ENCODE measurements at places on chromosomes 2 and 18.

DNA sequence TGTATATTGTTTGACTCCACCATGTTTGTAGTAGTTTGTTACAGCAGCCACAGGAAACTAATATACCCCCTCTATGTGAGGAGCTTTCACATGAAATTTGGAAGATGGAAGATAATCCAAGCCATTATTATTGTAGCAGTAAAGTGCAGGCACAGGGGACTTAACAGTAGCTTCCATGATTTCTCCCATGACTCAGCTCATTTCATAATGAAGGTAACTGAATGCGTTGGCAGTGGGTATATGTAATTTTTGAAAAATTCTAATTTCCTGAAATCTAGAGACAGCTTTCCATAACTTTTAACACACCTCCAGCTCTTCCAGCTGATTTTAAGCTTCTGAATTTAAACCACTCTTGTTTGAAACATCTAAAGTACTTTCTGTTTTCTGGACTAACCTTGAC lies 181.2 kb downstream of the NR4A2 start:
- no peak for DNase-seq

DNA sequence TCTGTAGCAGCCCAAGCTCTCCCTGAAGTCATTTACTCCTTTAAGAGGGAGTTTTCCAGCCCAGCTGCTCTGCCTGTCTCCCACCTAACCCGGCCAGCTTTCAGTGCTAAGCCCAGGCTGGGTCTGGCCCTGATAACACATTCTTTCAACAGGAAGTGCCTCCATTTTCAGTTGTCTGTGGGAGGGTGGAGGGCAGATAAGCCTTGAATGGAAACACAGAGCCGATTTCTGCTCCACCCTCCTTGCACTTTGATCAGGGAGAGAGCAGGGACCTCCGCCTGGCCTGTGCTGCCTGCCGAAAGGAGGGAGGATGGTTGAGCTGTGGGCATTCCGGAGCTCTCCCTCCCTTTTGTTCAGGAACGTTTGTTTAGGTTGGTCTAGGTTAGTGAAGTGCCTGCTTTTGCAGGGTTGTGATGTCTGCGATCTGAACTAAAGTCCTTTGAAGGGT lies 24.8 kb downstream of the GATA6 start:
- DNase-seq, result no peak

DNA sequence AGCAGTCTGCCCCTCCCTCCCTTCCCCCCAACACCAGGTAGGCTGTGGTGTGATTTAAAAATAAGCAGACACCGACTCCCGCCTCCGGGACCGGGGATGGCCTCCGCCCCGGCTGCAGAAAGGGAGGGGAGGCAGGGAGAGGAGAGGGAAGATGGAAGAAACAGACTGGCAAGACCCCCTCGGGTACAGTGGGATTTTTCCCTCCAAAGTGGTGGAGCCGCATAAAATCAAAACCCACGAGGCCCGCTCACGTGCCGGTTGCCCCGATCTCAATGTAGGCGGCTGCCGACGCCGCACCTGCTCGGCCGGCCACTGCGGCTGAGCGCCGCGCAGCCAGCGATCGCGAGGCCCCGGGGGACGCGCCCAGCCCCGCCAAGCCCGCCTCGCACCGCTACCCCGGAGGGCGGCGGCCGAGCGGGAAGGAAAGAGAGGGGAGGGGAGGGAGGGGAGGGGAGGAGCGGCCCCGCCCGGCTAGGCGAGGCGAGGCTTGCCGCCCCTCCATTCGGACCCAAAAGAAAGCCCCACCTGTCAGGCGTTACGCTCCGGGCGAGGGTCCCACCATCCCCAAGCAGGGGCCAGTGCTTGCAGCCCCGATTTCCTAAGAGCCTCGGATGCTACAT lies 811 bp downstream of the ADD2 start:
- no peak for DNase-seq

GRCh38 chr2:98923244-98923940 lies 12.6 kb downstream of the CRACDL start:
- no peak for DNase-seq

- no peak for DNase-seq
Observed at GRCh38 chr2:213149294-213149875, 2.0 kb downstream of the IKZF2 start.

GRCh38 chr2:10161961-10162441 lies 39.5 kb downstream of the RRM2 start:
- DNase-seq, result no peak

DNA sequence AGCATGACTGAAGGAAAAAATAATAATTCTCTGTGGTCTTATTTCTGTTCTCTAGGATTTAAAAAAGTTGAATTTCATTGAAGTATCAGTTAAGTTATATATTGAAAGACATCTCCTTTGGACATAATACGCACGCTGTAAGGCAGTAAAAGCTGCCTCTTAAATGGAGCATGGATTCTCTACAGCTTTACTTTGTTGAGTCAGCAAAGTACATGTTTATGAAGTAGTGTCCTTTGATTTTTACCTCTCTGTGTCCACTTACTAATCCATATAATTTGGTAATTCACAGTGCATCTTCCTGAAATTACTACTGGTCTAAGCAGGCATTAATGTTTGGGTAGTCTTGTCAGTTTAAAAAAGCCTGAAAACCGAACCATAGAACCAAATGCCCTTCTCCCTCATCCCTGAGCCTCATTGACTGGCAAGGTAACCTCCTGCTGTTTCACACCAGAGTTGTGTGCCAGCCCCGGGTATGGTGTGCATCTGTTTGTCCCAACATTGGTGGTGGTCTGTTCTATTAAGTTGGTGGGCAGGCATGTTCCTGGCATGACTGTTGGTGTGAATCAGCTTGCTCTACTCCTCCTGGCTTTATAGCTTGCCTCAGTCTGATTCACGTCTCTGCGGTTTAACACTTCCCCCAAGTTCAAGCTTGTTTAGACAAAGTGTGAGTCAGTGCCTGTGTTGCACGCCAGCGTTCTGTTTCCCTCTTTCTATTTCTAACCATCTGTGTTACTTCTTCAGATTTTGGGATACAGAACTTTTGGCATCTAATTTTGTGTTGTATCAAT lies 71.0 kb upstream of the ITM2C start:
- DNase-seq, result no peak

GRCh38 chr2:207151048-207151447 lies 14.7 kb downstream of the KLF7 start:
- DNase-seq, result no peak

DNA sequence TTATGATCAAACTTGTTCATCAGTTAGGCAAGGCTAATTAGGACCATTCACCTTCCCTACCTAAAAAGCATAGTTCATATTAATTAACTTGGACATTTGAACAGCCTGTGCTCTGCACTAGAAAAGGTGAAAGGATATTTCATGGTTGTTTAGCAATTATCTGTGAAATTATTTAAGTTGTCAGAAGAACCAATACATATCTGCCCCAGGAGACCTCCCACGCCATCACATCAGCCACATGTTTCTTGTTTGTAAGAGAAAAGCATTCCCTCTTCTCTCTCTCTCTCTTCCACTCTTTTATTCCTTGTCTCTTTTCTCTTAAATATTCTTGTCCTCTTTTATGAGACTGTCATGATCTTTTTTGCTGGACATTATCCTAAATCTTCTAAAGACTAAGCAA lies 282.0 kb upstream of the RND3 start:
- DNase-seq, result no peak

- no peak for DNase-seq
Observed at GRCh38 chr2:201441409-201441808, 9.8 kb downstream of the TRAK2 start.

GRCh38 chr2:237444071-237444470 lies 30.1 kb upstream of the COL6A3 start:
- no peak for DNase-seq

GRCh38 chr2:75403991-75404428 lies 156.7 kb downstream of the EVA1A start:
- no peak for DNase-seq

DNA sequence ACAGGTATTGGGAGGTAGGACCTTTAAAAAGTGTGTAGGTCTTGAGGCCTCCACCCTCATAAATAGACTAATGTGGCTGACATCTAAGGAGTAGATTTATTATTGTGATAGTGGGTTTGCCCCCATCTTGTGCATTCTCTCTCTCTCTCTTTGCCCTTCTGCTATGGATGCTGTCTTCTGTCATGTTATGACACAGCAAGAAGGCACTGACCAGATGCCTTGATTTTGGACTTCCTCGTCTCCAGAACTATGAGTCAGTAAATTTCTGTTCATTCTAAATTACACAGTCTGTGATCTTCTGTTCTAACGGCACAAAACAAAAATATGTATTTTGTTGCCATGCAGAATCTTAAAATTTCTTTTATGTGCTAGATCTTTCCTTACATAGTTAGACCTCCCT lies 66.9 kb downstream of the ATAD2B start:
- DNase-seq, result no peak

DNA sequence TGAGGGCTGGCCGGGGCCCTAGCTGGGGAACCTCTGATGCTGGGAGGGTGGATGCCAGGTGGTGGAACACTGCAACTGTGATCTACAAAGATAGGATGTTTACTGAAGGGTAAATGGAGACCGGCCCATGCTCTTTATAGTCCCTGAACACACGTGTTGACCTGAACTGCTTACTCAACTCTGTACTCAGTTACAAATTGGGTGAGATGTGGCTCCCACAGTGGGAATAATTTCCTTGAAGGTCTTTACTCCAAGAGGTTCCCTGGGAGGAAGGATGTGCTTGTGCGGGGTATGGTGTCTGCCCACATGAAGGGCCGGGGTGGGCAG lies 254.1 kb downstream of the PRKCE start:
- DNase-seq, result no peak

GRCh38 chr2:28674062-28674712 lies 77.4 kb upstream of the PPP1CB start:
- no peak for DNase-seq

- no peak for DNase-seq
Observed at GRCh38 chr2:16745466-16745865, 79.8 kb upstream of the CYRIA start.

DNA sequence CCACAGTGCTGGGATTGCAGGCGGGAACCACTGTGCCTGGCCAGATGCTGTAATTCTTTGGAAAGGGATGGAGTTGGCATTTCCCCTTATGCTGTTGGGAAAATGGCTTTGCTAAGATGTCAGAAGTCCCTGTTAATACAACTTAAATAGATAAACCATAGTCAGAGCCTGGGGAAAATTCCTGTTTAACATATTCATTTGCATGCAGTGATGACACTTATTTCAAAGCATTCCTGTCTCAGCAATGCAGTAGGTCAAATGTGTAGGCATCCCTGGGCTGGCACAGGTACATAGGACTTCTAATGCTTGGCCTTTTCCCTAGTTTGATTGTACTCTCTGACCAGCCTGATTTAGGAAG lies 38.6 kb downstream of the RAMP1 start:
- DNase-seq, result no peak

- DNase-seq, result no peak
Observed at GRCh38 chr2:177717831-177718618, 325.5 kb downstream of the AGPS start.

DNA sequence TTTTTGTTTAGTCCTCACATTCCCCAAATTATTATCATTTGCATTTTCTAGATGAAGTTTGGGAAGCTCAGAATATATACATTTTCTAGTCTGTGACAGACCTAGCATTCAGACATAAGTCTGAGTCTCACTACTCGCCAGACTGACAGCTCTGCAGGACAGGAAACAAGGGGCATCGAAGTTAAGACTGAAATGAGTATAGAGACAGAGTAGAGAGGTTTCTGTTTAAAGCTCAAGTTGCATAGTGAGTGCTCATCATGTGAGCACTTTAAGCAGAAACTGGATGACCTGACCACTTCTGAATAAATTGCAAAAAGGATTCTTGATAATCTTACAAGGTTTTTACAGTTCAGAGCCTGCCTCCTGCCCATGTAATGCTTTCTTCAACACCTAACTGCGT lies 1.1 kb downstream of the HADHB start:
- DNase-seq, result no peak

DNA sequence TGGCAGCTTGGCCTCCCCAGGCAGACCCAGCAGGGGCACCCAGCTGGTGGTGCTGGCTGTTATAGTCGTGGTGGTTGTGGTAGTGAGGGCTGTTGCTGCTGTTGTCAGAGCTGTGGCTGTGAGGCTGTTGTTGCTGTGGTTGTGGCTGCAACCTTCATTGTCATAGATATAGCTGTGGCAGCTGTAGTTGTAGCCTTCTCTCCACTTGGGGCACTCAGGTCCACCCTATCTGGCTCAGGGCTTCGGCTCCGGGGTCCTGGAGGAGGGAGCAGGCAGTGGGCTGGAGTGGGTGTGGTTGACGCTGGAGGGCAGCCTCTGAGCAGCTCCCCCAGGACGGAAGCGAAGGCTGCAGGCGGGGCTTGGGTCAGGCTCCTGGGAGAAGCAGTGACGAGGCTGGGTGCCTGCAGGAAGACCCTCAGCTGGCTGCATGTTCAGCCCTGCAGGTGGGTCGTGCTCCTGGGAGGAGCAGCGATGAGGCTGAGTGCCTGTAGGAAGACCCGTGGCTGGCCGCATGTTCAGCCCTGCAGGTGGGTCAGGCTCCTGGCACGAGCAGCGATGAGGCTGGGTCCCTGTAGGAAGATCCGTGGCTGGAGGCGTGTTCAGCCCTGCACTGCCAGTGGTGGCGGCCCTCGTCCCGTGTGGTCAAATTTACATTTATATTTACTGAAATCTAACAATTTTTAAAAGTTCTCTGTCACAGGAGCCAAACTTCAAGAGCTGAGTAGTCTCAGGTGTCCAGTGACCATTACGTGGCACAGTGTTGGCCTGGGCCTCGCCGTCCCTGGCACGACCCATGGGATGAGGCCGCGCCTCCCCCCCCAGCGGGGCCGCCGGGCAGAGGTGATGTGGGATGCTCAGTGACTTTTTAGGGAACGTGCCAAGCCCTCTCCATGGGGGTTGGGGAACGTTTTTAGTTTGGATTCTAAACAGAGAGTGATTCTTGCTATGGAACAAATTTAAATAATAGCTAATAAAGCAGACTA lies 79.2 kb upstream of the PXDN start:
- DNase-seq, result no peak

GRCh38 chr2:188280811-188281222 lies 10.9 kb upstream of the GULP1 start:
- DNase-seq, result peak; percentile 99

DNA sequence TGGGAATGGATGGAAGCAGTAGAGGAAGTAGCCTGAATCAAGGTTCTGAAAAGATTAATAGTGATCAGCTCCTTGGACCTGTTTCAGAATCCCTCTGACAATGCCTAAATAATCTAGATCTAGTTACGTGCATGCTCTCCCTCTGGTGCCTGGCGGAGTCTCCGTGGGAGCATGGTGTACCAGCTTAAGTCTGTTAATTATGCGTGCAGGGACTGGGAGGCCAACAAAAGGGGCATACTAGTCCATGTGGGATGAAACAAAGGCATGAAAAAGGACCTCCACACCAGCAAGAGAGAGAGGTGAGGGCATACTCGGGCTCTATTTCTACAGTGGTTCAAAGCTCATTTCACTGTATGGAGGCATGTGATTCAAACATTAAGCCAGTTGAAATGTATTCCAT lies 200.3 kb downstream of the DPP4 start:
- DNase-seq, result no peak

Measured in LNCaP clone FGC (cell line).